NCI-H1105 treated with DMSO at 0.1 percent for 48 hours (cell line): ENCODE measurements at places on chromosomes 1 and 21.

DNA sequence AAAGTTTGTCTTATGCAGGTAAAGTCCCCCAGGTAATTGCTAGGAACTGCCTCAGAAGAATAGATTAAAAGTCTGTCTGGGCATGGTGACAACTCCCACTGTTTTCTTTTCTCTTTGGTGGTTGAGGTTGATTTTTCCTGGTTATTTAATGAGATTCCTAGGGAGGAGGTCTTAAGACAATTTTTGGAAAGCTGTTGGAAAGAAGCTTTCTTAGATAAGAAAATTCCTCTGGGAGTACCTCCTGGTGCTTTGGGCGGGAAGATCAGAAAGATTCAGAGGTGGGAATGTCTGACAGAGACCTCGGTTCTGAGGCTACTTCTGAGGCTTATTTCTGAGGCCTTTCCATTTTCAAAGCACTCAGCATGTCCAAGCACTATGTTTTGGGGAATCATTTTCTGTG is 25.0 kb upstream of the IVNS1ABP start:
- no peak for DNase-seq

DNA sequence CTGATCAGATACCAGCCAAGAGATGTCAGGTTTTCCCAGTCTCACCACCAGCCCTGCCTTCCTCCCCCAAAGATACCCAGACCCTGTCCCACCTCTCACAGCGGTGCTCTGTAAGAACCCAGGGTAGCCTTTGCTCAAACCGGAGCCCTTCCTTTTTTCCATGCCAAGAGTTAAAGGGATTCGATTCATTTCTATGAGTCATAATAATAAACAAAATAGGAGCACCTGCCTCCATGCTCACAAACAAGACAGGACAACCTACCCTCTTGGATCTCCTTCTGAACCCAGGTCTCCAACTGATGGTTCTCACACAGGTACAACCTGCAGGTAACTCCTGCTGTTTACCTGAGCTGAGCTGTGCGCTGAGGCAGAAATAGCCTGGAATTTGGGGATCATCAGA is 5.9 kb upstream of the ATP1A2 start:
- DNase-seq, result no peak

GRCh38 chr1:204296431-204296988 is 63.2 kb downstream of the PLEKHA6 start:
- DNase-seq, result no peak

DNA sequence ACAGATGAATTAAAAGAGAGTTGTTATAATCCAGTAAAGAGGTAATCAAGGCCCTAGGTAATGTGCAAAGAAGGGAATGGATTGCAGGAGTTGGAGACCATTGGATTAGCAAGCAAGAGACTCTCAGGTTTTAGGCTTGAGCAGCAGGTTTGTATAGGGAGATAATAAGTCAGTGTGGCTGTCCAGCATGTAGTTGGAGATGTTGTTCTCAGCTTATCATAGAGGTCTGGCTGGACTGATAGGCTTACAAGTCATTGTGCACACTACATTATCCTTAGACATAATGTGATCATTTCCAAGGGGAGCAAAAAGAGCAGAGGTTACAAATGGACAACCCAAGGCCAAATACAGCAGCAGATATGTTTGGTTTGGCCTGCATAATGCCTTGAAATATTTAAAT is 45.9 kb upstream of the SAMD13 start:
- DNase-seq, result no peak

DNA sequence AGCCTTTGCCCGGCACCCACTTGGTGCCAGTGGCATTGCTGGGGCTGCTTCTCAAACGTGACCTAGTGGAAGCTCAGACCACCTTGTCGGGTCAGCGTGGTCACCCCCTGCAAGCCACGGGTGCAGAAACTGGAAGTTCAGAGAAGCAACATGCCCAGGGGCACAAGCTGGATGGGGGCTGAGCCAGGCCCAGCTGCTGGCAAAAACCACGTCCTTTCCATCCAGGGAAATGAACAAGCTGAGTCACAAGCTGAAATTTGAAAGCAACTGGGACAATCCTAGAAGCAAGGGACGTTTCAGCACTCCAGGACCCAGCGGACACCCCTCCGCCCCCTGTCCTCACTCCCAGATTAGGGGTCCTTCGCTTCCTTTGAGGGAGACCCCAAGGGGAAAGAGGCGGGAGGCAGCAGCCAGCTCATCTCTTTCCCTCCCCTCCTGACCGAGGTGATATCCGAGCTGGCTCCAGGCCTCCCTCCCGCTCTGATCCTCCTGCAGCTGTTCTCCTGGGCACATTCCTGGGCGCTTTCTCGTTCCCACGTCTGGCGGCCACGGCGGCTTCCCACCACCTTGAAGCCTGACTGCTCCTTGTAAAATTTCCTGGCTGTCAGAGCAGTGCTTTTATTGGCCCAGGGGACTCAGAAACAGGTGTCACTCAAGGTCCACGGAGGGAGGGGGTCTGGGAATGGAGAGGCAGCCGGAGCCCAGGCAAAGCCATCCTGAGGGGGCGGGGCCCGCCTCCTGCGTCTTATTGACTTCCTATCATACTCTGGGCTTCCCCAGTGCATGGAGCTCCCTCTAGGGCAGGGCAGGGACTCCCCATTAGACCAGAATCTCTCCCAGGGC is 62.8 kb downstream of the PAX7 start:
- DNase-seq, result no peak

DNA sequence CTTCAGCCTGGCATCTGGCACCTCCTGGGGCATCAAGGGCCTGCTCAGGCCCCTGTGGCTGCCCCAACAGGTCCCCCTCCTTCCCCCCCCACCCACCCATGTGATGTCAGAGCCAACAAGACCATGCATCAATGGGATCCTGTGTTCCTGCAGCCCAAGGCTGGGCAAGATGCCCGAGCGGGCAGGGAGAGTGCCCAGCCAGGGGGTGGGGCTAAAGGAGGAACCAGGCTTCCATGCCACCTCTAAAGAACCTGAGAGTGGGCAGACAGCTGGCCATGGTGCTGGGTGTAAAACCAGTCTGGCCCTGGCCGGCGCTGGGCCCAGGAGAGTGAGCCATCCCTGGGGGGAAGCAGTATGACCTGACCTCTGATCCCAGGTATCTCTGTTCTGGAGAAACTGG is 7.6 kb downstream of the COL16A1 start:
- DNase-seq, result peak; percentile 58

DNA sequence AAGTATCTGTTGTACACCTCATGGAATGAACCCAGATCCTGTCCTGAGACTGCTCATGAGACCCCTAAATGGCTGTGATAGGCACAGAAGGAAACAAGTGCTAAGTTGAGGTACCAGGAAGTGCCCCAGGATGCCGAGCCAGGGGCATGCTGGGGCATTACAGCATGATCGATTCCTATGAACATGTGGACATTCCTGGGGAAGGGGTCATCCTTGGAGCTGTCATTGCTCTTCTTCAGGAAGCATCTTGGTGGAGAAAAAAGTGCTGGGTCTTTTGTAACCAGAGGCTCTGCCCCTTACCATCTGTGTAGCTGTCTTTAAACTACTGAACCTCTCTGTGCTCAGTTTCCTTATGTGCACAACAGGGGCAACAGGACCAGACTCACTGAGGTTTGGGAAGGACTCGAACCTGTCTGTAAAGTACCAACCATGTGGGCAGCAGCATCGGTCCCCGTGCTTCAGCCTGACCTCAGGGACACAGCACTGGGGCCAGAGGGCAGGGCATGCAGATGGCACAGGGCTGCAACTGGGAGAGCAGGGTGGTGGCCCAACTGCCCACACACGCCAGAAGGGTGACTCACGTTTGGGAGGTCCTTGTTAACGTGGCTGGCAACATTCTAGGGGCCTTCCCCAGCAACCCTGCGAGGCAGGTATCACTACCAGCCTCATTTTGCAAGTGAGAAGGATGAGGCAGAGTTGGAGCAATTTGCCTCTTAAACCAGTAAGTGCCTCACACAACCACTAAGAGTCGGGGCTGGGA is 142.3 kb upstream of the EDN2 start:
- no peak for DNase-seq

- no peak for DNase-seq
Measured at GRCh38 chr1:161313554-161314200, 504 bp upstream of the SDHC start.

DNA sequence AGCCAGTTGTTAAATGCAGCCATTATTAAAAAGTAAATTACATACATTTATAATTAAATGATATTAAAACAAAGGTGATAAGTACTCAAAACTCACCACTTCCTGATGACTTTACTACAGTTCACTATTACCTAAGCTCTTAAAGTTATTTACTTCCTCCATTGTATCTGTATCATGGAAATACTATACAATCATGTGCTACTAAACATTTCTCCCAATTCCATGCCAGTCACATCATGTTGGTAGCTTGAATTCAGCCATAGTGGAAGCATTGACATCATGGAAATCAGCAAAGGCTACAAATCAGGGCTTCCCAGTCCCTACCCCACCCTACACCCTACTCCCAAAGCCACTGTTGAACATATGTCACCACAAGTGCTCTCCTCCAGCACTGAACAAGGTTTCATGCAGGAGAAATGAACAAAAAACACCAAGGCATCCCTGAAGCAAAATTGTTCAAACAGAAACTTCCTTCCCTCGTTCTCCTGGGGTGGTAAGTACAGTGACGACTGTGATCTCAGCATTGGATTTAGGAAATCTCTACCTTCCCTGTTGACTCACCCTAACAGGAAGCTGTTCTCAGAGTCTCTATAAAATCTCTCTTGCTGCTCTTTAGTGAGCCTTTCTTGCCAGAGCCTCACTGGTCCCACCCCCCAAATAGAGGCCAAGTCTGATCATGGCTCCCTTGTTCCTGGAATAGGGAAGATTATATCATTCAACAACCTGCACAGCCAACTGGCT is 12.7 kb downstream of the VSIG8 start:
- DNase-seq, result no peak
